ENCODE measurements at places on chromosomes 16 and 17. TPM values are rescaled to one million over a fixed set of nuclear protein-coding genes. Genes with fewer than 3 reads are reported as not detected.

TMEM106A gene
- total RNA-seq, result 1.1 TPM

MAF gene
- total RNA-seq, result 0.48 TPM

NTN1 gene
- 0.46 TPM for total RNA-seq

GPR179 gene
- 0.03 TPM for total RNA-seq

KRT9 gene
- not detected for total RNA-seq

USP7 gene
- 81.4 TPM for total RNA-seq

FA2H gene
- total RNA-seq, result 37.1 TPM

KRTAP4-6 gene
- not detected for total RNA-seq

WDR81 gene
- 30.6 TPM for total RNA-seq

TCAP gene
- 0.64 TPM for total RNA-seq

ESRP2 gene
- total RNA-seq, result 0.05 TPM

CCL1 gene
- not detected for total RNA-seq

CHTF18 gene
- 28.7 TPM for total RNA-seq

SPATA33 gene
- total RNA-seq, result 14.0 TPM

NPIPB8 gene
- not detected for total RNA-seq

AOC3 gene
- 0.97 TPM for total RNA-seq

CSNK1D gene
- 154 TPM for total RNA-seq

CD300A gene
- total RNA-seq, result not detected

KLHL10 gene
- not detected for total RNA-seq

HS3ST2 gene
- total RNA-seq, result not detected

KRTAP3-1 gene
- not detected for total RNA-seq

CDRT15 gene
- total RNA-seq, result not detected

CD7 gene
- 0.20 TPM for total RNA-seq

NOXO1 gene
- total RNA-seq, result 0.27 TPM

CTDNEP1 gene
- total RNA-seq, result 254 TPM

ANKFN1 gene
- not detected for total RNA-seq

TMEM238L gene
- total RNA-seq, result not detected

QRICH2 gene
- 0.91 TPM for total RNA-seq

TMIGD1 gene
- not detected for total RNA-seq

PTGES3L gene
- total RNA-seq, result 0.84 TPM

TSPAN10 gene
- 5.0 TPM for total RNA-seq

GJC1 gene
- 33.3 TPM for total RNA-seq

TNFRSF13B gene
- not detected for total RNA-seq

PSMC5 gene
- 230 TPM for total RNA-seq

SCNN1B gene
- 0.06 TPM for total RNA-seq

SETD1A gene
- 22.3 TPM for total RNA-seq

ACSM2A gene
- total RNA-seq, result not detected

FSCN2 gene
- total RNA-seq, result 2.0 TPM

FAM20A gene
- not detected for total RNA-seq
